Adrenal gland (tissue), 19 donors: ENCODE measurements at places on chromosomes 5 and 9. TPM values are rescaled to one million over a fixed set of nuclear protein-coding genes. Genes with fewer than 3 reads are reported as not detected.

The ADAMTSL2 gene
- total RNA-seq = 83.6 TPM

The PROP1 gene
- total RNA-seq = not detected

The SPINK6 gene
- not detected for total RNA-seq

The CATSPER3 gene
- total RNA-seq = 0.50 TPM

The SLC34A3 gene
- not detected for total RNA-seq

The SPATA31A3 gene
- total RNA-seq = not detected

The ITGA2 gene
- total RNA-seq = 21.5 TPM

The TEX48 gene
- not detected for total RNA-seq

The WNK2 gene
- total RNA-seq = 8.3 TPM

The CDX1 gene
- total RNA-seq = 0.11 TPM

The RFESD gene
- 1.2 TPM for total RNA-seq

The CYLC2 gene
- not detected for total RNA-seq

The CCDC69 gene
- 226 TPM for total RNA-seq

The KIF20A gene
- 5.2 TPM for total RNA-seq

The IL17B gene
- 2.1 TPM for total RNA-seq

The NRG2 gene
- total RNA-seq = 7.8 TPM

The SMIM33 gene
- not detected for total RNA-seq

The OBP2B gene
- not detected for total RNA-seq

The C9orf50 gene
- not detected for total RNA-seq

The ODF2 gene
- 15.7 TPM for total RNA-seq

The DBH gene
- 94.0 TPM for total RNA-seq

The OTULINL gene
- total RNA-seq = 10.5 TPM

The TMC1 gene
- total RNA-seq = 1.5 TPM

The LTC4S gene
- 40.9 TPM for total RNA-seq

The PTGER4 gene
- 80.4 TPM for total RNA-seq

The CCDC152 gene
- total RNA-seq = 1.5 TPM

The CTSV gene
- total RNA-seq = 0.14 TPM

The IGIP gene
- 11.1 TPM for total RNA-seq

The SH3TC2 gene
- total RNA-seq = 1.2 TPM

The SPATA31D4 gene
- not detected for total RNA-seq
